ENCODE measurements at places on chromosomes 3 and 15.

DNA sequence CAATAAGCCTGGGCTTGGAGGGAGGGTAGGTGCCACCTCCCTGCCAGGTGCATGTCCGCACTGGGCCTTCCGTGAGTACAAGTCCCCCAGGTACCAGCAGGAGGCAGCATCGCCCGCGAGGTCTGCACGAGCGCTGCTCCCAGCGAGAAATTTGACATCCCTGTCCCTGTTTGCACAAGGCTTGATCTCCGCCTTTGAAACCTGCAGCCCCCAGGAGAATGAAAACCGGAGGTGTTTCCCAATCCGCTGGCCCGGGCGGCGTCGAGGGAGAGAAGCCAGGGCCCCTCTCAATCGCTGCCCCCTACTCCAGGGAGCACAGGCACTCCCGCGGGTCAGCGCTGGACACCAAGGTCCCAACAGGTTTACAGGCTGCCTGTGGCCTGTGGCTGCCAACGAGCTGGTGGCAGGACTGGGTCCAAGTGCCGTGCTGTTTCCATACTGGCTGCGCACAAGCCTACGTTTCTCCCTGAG is 961 bp downstream of the HAPLN3 start:
- peak; percentile 83 for DNase-seq
- H3K36me3 ChIP-seq = peaks cover 21% of the 10 kb centered on the region
- peaks cover 35% of the 10 kb centered on the region for H3K4me1 ChIP-seq
- peak overlapping the region; percentile 86 for H3K4me3 ChIP-seq
- peak overlapping the region; percentile 86 for H3K27ac ChIP-seq
- no peaks in the 10 kb centered on the region for H3K27me3 ChIP-seq

DNA sequence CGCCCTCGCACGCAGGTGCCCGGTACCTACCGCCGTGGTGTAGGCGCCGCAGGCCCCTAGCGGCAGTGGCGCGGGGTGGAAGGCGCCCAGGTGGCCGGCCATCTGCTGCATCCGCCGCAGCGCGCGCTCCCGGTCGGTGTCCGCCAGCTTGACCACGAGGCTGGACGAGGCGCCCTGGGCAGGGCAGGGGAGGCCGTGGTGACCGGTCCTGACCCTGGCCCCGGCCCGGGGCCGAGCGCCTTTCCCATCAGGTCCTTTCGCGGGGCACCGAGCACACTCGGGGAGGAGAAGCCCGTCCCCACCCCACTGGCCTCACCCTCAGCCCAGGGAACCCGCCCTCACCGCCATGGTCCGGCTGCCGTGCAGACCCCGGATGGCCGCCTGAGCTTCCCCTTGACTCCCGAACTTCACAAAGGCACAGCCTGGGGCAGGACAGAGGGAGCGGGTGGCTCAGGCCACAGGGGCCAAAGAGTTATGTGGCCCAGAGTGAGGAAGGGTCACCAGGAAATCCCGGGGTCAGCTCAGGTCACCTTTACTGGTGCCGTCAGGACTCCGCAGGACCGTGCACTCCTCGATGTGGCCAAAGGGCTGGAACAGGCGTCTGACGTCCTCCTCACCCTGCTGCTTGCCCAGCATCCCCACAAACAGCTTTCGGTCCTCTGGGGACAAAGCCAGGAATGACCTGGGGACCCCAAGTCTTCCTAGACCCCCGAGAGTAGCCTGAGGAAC is 17.4 kb upstream of the PARP6 start:
- H3K4me3 ChIP-seq = no peak overlapping the region
- no peak overlapping the region for H3K27ac ChIP-seq
- H3K4me1 ChIP-seq = no peaks in the 10 kb centered on the region
- DNase-seq = no peak

GRCh38 chr15:66780973-66781718 is 79.1 kb downstream of the SMAD6 start:
- no peak overlapping the region for H3K4me3 ChIP-seq
- no peaks in the 10 kb centered on the region for H3K27me3 ChIP-seq
- no peak for DNase-seq
- H3K4me1 ChIP-seq = no peaks in the 10 kb centered on the region

- no peaks in the 10 kb centered on the region for H3K27me3 ChIP-seq
- H3K4me1 ChIP-seq = peaks cover 15% of the 10 kb centered on the region
- H3K4me3 ChIP-seq = no peak overlapping the region
- H3K36me3 ChIP-seq = no peaks in the 10 kb centered on the region
Observed at GRCh38 chr3:49791571-49791970, 5.2 kb upstream of the IP6K1 start.

GRCh38 chr3:55923207-55923606 is 436.1 kb upstream of the WNT5A start:
- H3K36me3 ChIP-seq = no peaks in the 10 kb centered on the region
- H3K27me3 ChIP-seq = no peaks in the 10 kb centered on the region
- H3K27ac ChIP-seq = no peak overlapping the region
- H3K4me1 ChIP-seq = no peaks in the 10 kb centered on the region

DNA sequence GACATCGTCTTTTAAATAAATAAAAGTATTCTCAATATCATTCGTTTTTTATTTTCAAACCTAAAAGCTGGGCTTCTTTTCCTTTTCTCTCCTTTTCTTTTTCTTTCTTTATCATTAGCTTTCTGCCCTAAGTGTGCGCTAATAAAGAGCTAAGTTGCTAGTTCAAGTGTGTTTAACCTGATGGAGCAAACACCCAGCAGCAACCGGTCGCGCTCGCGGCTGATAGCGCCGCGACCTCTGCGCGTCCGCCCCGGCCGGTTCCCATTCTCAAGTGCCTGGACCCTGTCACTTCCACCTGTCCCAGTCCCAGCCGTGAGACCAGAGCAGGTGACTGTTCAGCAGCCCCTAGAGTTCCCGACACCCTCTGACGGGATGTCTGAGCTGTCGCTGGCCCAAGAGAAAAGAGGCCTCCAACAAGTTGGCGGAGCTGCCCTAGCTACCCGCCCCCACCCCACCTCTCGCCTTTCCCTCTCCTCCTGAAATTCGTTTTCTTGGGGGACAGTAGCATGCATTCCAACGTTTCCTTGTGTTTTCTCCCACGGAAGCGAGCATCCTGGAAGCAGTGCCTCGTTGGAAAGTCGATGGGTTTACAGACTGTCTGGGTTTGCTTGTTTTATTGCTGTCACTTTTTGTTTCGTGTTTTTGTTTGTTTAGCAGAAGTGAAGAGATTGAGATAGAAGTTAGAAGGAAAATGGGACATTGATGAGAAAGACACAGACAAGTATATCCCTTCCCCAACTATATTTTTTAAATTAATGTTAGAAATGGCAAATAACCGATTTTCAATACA is 3.1 kb upstream of the MECOM start:
- H3K27me3 ChIP-seq = peaks cover 95% of the 10 kb centered on the region
- DNase-seq = no peak
- H3K4me1 ChIP-seq = peaks cover 22% of the 10 kb centered on the region
- peaks cover 1% of the 10 kb centered on the region for H3K36me3 ChIP-seq
- H3K4me3 ChIP-seq = no peak overlapping the region

DNA sequence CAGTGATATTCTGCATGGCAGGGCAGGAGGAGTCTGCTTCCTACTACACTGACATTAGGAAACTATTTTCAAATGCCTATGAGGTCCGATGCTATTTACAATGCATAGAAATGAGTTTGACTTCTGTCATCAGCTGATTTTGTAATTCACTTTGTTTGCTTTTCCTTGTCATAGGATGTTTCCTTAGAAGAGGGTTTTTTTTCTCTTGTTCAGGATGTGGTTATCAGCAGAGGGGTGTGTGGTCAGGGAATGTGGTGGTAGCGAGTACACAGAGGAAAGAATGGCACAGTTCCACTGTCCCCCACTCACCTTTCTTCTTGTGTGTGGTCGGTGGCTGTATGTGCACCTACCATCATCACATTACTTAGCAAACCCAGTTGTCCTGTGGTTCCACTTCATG is 231.5 kb downstream of the LRTM1 start:
- no peak for DNase-seq

GRCh38 chr3:194117104-194117845 is 18.7 kb upstream of the HES1 start:
- H3K4me3 ChIP-seq = no peak overlapping the region
- H3K27ac ChIP-seq = no peak overlapping the region

GRCh38 chr15:73388256-73388781 is 19.6 kb upstream of the HCN4 start:
- DNase-seq = no peak
- H3K36me3 ChIP-seq = no peaks in the 10 kb centered on the region
- no peak overlapping the region for H3K27ac ChIP-seq
- peaks cover 24% of the 10 kb centered on the region for H3K27me3 ChIP-seq

DNA sequence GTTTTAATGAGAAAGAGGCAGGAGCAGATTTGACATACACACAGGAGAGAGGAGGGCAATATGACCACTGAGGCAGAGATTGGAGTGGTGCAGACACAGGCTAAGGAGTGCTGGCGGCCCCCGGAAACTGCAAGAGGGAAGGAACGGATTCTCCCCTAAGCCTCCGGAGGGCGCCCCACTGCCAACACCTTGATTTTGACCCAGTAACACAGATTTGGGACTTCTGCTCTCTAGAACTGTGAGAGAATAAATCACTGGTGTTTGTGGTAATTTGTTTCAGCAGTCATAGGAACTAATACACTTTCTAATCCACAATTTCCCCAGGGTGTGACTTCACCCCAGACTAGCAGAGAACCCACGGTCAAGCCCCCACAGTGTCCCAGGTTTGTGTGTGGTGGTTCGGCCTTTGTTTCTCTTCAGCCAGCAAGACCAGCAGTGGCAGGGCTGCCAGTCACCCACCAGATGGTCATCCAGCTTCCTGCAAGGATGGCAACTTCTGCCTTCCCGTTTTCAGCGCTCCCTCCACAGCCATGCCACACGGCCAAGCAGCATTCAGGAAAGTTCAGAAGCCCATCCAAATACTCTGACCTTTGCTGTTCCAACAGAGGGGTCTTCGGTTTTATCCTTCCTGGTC is 23.6 kb upstream of the TSPAN3 start:
- H3K36me3 ChIP-seq = no peaks in the 10 kb centered on the region
- no peaks in the 10 kb centered on the region for H3K4me1 ChIP-seq
- no peak overlapping the region for H3K27ac ChIP-seq
- no peaks in the 10 kb centered on the region for H3K27me3 ChIP-seq
- no peak overlapping the region for H3K4me3 ChIP-seq
- DNase-seq = no peak

- no peak overlapping the region for H3K4me3 ChIP-seq
- no peaks in the 10 kb centered on the region for H3K36me3 ChIP-seq
- no peak overlapping the region for H3K27ac ChIP-seq
- H3K4me1 ChIP-seq = peaks cover 10% of the 10 kb centered on the region
Observed at GRCh38 chr15:38130740-38131498, 121.7 kb upstream of the SPRED1 start.

DNA sequence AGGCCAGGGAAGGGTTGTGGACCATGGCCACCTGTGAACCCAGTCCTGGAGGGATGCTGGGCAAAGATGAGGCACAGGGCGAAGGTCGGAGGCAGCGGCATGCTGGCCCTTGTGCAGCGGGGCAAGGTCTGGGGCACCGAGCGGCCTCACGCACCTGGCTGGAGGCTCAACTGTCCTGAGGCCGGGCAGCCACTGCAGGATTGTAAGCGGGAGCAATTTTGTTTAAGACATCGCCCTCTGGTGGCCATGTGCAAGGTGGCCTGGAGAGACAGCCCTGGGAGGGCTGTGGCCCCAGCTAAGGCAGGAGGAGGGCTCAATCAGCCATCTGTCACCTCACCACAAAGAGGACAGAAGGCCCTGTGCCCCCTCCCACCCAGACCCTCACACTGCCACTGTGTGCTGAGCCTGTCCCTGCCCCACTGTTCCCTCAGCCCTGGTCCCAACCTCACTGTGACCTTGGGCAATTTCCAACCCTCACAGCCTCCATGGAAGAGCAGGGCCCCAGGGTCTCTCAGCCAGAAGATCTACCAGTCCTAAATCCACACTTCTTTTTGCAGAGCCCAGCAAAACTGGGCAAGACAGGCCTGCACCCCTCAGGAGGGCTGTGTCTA is 46.2 kb downstream of the TPRA1 start:
- no peaks in the 10 kb centered on the region for H3K36me3 ChIP-seq
- peaks cover 9% of the 10 kb centered on the region for H3K4me1 ChIP-seq
- H3K27me3 ChIP-seq = no peaks in the 10 kb centered on the region
- peak; percentile 60 for DNase-seq
- no peak overlapping the region for H3K27ac ChIP-seq

DNA sequence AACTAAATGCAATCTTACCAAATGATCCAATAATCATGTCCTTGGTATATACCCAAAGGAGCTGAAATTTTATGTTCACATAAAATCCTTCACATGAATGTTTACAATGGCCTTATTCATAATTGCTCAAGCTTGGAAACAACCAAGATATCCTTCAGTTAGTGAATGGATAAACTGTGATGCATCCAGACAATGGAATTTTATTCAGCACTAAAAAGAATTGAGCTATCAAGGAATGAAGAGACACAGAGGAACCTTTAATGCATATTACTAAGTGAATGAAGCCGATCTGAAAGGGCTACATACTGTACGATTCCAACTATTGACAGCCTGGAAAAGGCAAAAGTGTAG is 168.4 kb downstream of the PDE8A start:
- no peak for DNase-seq
- H3K4me1 ChIP-seq = peaks cover 19% of the 10 kb centered on the region
- no peaks in the 10 kb centered on the region for H3K27me3 ChIP-seq
- no peak overlapping the region for H3K27ac ChIP-seq
- peaks cover 5% of the 10 kb centered on the region for H3K36me3 ChIP-seq

DNA sequence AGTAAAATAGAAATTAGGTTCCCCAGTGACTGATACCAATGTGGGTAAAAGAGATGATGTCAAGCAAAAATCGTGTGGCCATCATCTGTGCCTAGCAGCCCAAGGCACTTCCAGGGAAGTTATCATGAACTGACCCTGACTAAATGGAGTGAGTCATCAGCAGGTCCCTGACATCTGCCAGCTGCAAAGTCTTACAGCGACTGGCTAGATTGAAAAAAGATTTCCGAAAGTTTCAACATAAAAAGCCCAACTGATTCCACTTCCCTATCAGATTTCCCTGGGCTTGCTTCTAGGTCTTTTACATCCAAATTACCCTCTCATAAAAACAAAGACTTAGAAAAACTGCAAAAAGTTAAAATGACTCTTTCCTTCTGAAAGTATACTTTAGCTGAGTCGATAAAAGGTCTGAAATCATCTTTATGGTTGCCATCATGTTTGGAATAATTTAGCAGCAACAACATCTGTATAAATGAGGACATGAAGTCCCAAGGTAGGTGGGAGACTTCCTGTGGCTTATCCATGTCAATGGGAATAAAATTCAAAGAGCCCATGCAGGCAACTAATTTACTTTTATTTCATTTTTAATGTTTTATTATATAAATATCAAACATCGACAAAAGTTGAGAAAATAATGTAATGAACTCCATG is 342.8 kb downstream of the ERC2 start:
- peaks cover 24% of the 10 kb centered on the region for H3K27me3 ChIP-seq
- no peak for DNase-seq
- H3K4me3 ChIP-seq = no peak overlapping the region

DNA sequence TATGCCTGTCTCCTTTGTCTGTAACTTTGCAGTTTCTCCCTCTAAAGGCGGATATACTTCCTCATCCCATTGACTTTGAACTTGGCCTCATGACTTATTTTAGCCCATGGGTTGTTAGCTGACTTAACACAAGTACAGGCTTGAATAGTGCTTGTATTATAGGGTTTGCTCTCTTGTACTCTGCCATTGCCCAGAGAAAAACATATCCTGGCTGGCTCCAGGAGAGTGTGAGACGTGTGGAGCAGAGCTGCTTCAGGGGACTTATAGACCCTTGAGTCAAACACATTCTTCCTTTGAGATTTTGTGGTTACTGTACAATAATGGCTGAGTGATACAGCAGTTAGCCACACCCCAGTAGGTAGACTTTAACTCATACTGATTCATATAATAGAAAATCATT is 124.0 kb downstream of the RAP2B start:
- no peaks in the 10 kb centered on the region for H3K27me3 ChIP-seq
- H3K36me3 ChIP-seq = no peaks in the 10 kb centered on the region
- H3K4me3 ChIP-seq = no peak overlapping the region
- peaks cover 39% of the 10 kb centered on the region for H3K4me1 ChIP-seq

All from activated naive CD8-positive, alpha-beta T cell treated with anti-CD3 and anti-CD28 coated beads for 36 hours (primary cell).